NCI-H1105 (cell line): ENCODE measurements at places on chromosomes 6 and 20.

DNA sequence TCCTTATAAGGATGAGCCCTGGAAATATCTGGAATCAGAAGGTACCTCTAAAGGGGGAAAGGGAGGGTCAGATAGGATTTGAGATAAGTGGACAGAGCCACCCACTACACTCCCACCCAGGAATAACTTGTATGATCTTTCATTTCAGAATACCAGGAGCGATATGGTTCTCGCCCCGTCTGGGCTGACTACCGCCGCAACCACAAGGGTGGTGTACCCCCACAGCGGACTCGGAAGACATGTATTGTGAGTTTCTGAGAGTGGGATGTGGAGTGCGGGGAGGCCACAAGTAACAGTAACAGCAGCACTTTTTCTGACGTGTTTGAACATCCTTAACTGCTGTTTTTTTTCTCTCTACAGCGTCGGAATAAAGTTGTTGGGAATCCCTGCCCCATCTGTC lies 1.9 kb downstream of the MRPS18B start:
- no peak for DNase-seq

DNA sequence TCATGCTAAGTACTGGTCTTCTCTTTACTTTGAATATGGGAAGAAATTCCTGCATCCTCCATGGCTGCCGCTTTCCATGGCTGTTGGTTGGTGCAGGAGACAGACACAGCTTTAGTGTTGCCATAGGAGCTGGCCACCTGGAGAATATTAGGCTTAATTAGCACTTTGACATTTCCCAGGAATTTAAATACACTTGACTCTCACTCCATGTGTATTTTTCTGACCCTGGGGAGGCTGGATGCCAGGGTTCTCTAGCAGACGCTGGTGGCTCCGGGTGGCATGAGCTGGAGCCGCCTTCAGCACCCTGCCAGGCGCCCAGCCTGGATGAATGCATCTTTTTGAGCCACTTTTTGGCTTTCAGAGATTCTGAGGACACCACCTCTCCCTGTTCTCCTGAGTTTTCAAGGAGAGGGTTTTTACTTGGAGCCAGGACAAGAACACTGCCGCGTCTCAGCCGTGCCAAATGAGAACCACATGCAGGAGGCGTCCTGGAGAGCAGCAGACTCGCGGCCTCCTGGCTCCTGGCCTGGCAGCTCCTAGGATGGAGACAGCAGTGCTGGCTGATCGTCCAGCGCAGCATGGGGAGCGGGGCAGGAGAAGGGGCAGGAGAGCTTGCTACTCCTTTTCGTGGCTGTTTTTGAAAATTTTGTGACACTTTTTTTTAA lies 258.8 kb downstream of the SMOC2 start:
- DNase-seq: peak; percentile 60

DNA sequence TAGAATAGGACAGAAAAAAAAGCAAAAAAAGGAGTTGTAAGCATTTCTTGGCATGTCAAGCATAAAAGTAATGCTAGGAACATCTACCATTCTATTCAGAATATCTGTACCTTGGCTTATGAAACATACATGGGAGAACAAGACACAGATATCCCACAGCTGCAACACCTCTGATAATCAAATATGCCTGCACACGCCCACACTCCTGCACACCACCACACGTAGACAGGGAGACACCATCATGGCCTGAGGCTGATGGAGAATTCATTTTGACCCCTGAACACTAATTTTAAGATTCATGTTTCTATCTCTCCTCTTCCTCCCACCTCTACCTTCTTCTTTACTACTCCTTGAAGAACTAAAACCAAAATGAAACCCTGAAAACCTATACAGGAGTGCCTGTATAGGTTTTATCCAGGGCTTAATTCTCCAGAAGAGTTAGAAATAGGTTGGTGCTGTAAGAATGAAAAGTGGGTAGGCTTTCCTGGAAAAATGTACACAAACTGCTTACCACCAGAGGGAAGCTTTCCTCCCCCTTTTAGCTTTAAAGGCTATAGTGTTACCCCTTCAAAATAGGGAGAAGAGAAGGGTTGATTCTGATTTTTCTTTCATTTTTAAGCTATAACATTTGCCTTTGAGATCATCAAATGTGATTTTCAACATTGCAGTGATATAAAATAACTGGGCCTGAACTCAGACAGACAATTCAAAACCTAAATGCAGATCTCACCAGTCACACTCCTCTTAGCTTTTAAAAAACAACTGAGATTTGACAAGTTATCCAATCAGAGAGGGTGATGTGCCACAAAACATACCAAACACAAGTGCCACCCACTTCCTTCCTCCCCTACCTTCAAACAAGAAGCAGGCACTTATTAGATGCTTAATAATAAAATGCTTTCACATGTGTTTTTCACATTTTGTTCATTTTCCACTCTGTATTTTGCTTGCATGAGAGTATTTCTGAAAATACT lies 57.9 kb downstream of the ELOVL5 start:
- DNase-seq: no peak

DNA sequence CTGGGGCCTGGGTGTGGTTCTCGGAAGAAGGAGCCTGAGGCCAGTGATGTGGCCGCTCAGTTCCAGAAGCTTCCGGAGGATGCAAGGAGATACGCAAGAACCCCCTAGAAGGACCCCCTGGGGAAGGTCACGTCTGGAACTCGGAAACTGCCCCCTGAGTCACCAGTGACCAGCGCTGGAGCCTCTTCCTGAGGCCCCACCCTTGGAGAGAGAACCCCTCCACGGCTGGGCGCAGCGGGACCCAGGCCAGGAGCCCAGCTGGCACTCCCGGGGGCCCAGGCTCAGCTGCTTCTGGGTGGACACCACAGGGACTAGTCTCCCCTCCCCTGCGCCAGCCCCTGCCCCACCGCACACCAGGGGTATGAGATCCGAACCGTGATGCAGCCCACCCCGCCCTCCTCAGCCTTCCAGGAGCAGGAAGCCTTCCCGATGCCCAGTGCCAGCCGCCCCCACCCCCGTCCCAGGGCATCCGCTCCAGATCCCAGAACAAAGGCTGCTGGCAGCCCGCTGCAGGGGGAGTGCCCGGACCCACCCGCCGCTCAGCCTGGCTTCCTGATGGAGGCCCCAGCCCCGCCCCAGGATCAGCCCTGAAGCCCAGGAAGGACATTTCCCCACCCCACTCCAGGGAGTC lies 7.5 kb downstream of the LAMA5 start:
- DNase-seq: no peak

- no peak for DNase-seq
These were observed 36.5 kb upstream of the TNFAIP3 start for GRCh38 chr6:137830511-137830911.

DNA sequence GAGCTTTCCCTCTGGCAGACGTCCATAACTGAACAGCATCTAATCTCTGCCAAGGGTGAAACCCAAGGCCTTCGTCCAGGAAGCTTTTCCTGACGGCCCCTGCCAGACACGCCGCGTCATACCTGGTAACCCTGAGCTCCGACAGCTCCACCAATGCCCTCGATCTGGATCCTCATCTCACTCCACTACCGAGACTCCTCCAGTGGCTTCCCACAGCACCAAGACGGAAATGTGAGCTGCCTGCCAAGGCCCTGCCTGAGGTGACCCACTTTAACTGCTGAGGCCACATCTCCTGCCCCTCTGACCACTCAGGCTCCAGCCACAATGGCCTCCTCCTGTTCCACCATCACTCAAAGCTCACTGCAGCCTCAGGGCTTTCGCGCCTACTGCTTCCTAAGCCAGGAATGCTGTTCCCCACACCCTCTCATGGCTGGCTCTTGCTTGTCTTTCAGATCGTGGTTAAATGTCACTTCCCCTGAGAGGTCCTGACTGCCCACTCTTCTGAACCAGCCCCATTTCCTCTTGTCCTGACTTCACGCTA lies 143.2 kb downstream of the PREX1 start:
- DNase-seq: no peak

GRCh38 chr20:51258582-51259165 lies 235.8 kb upstream of the KCNG1 start:
- DNase-seq: no peak

DNA sequence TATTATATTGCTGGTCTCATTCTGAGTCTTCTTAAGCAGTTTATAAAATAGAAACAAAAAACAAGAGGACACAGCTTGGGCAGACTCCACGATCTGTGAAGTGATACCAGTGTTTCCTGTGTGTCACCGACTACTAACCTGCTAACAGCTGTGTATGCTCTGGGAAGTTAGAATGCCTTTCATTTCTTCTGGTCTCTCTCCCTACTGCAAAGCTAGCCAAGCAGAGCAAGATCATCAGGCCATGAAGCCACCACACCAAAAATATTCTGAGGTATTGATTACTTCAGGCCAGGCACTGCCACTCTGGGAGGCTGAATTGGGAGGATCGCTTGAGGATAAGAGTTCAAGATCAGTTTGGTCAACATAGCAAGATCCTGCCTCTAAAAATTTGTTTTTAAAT lies 46.9 kb upstream of the SMIM29 start:
- DNase-seq: no peak

DNA sequence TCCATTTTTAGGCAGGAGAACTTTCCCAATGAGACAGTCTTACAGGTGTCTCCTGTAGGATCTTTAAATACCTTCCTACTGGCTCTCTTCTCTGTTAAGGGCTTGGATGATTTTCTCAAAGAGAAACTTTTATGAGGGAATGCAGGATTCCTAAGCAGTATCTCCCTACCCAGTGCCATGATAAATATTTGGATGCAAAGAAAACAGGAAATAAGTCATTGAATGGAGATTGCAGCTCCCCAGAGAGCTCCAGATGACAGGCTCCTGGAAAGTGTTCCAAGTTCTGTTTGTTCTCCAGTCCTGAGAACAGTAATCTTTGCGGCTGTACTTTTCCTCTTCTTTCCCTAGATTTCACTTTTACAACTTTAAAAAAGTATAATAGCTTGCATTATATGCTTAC lies 2.4 kb upstream of the SCGN start:
- DNase-seq: no peak

DNA sequence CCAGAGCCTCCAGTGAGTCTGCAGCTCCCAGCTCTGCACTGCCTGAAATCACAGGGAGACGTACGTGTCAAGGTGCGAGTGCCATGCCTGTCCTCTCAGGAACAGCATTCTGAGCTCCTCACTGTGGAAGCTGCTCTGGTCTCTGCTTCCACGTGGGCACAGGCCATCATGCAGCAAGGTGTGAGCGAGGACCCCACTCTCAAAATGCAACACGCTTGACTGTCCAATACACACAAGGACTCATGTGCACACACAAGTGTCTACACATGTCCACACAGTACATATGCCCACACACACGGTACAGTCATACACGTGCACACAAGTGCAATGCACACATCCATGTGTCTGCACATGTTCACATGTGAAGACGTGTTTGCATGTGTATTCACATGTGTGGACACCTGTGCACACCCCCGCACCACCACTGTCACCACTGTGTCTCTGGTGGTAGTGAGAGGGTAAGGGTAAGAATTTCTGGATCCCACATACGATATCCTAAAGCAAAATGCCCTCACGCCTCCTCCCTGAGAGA lies 260.5 kb downstream of the DLL1 start:
- DNase-seq: no peak

DNA sequence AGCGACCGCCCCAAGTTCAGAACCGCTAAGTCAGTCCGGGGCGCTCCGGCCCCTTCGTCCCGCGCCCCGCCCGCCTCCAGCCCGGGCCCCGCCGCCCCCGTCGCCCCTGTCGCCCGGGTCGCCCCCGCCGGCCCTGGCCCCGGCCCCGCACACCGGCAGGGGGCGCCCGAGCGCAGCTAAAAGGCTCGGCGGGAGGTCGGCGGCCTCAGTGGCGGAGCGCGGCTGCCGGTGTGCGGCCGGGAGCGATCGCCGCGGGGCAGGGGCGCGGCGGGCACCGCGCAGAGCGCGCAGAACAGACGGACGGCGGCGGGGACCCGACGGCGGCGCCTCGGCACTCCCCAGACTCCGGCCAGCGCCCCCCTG lies at the start of gene FNDC1:
Gene FNDC1 (plus strand): TSS at position 208 of the 363 bp plus-strand sequence. CDS start 197 bp downstream, outside the sequence.
- peak; percentile 76 for DNase-seq

DNA sequence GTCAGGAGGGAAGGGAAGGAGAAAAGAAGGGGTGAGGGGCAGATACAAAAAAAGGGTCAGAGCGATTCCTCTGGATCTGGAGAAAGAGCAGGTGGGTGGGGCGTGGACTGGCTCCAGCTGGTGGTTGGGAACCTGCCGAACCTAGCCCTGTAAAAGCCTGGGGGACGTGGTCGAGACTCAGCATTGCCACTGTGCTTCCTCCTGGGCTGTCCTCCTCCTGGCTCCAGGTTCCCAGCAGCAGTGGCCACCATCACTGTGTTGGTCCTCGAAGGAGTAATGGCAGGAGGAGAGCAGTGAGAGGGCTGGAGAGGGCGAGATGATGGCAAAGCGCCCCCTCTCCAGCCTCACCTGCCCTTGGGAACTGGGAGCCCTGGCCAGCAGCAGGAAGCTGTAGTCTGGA lies 3.5 kb upstream of the RAET1L start:
- no peak for DNase-seq

- DNase-seq: no peak
These were observed 57.9 kb downstream of the SAMD5 start for GRCh38 chr6:147566244-147566898.

- no peak for DNase-seq
These were observed 7.8 kb upstream of the PLTP start for GRCh38 chr20:45919542-45920399.

DNA sequence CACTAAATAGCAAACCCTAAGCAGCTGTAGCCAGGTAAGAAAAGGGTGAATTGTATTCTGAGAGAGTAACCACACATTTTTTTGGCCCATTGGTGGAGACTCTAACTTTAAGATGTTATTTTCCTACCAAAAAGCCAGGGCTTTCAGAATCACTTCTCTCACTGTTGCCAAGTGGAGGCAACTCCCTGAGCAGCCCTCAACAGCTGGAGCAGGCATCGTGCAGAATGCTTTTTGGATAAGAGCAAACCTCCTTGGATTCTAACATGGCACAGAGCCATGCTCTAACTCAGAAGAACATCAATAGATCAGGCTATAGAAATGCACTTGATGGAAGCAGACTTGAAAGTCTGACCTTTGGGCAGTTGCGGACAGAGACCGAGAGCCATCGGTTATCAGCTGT lies 722.2 kb upstream of the CHD6 start:
- DNase-seq: no peak

DNA sequence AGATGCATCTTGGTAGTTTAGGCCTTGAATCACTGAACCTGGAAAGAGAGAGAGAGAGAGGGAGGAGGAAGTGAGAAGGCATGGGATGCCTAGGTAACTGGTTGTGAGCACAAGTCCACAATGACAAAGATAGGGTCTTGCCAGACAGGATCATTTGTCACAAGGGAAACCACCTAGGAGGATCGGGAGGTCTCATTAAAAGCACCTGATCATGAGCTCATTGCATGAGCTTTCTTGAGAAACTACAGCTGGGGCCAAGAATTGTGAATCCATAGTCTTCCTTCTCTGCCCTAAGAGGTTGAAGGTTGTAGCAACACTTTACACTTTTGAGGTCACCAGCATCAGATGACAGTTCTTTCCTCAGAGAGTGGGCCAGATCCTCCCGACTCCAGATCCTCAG lies 195.7 kb downstream of the CD83 start:
- DNase-seq: no peak

DNA sequence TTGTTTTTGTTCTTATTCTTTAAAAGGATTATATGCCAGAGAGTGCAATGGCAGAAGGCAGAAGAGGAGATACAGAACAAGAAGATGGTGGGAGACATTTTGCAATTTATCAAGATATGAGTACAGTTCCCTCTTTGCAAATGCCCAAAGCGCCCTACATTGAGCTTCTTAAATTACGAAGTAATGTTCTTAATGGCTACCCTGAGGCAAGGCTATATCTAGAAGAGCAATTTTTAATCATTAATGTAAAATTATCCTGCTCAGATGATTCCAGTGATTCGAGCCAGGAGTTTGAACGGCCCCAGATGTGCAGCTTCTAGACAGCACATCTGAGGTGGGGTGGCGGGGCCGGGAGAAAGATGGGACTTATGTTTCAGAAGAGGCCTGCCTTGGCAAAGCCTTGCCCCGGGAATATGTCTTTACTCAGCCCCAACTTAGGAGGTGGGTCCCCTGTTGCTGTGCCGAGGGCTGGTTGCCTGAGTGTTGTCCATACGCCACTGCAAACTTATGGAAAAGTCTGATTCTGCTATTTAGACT lies 84.9 kb upstream of the MLN start:
- DNase-seq: no peak
